MCF 10A (cell line): ENCODE measurements at places on chromosomes 11 and 22.

GRCh38 chr11:26198532-26199096 is 133.3 kb upstream of the ANO3 start:
- no peak for DNase-seq

GRCh38 chr11:134293119-134294113 is 17.2 kb downstream of the GLB1L3 start:
- no peak for DNase-seq

DNA sequence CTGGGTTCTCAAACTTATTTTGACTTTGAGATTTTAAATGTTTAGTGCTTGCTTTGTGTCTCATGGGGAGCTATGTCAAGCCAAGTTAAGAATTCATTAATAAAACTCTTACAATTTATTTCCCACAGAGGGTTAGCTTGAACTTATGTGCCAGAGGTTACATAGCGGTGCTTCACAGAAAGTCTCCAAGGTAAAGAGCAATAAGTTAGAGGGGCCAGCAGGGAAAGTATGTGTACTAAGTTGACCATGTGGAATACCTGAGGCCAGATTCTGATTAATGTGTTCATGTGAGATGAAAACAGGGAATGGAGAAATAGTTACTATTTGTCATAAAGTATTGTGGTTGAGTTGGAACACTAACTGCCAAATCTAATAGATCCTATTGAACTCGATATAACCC is 149.3 kb downstream of the TMEM135 start:
- DNase-seq = no peak

- DNase-seq = no peak
Observed at GRCh38 chr11:82536706-82537105, 197.0 kb downstream of the FAM181B start.
